Esophagus mucosa (tissue), 1 donor: ENCODE measurements at places on chromosomes 12 and 14.
A peak's percentile ranks its signal among the peaks of the same experiment; 100 is the strongest.

DNA sequence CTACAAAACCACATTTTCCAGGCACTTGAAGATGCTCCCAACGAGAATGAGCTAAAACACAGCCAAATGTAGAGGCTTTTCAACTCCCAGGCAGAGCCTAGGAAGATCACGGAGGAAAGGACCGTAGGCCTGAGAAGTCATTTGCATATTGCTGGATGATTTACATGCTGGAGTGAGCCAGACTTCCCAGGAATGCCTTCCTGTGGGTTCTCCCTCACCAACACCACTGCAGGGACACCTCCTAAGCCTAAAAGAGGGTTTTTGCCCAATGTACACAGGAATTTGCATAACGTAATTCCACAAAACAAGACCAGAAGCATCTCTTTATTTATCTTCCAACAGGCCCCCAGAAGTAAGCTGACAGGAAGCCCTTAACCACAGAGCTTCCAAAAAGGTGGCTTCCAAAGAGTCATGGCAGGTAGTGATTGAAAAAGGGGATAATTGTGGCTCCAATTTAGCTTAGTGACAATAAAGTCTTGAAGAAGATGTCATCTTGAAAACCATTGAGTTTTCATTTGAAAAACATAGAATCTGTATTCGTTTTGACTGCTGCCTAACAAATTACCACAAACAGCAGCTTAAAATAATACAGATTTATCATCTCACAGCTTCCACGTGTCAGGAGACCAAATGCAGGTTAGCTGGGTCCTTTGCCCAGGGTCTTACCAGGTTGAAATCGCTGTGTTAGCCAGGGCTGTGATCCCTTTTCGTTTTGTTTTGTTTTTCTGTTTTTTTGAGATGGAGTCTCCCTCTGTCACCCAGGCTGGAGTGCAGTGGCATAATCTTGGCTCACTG, 116.2 kb downstream of the EGLN3 start:
- ATAC-seq = no peak

GRCh38 chr12:80321653-80322052, 122.4 kb upstream of the PTPRQ start:
- ATAC-seq = peak; percentile 95

DNA sequence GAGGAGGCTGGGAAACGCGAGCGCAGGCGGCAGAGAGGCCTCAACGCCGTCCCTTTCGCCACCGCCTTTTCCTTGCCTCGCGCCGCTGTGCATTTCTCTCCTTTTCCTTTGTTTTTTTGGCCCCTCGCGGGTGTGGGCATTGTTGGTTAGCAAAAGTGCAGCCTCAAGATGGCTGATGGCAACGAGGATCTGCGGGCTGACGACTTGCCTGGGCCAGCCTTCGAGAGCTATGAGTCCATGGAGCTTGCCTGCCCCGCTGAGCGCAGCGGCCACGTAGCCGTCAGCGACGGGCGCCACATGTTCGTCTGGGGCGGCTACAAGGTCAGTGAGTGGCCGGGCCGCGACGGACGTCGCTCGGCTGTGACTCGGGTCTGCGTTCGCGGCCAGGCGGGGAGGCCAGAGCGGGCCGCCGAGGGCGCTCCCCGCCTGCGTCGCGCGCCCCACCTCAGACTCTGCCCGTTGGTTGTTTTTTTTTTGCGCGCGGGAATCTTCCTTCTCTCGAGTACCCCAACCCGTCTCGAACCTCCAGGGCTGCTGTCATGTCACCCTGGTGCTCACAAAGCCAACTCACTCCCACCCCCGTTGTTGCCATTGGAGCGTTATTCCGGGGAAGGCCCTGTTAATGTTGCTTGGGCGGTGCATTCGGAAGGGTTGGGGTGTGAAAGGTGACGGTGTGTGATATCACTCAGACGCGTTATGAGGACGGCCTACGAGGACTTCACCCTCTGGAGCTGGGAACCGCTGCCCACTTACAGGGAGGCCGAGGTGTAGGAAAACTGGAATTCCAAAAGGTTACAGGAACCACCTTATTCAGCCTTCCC, 558 bp downstream of the KLHDC2 start:
- peak; percentile 77 for ATAC-seq

DNA sequence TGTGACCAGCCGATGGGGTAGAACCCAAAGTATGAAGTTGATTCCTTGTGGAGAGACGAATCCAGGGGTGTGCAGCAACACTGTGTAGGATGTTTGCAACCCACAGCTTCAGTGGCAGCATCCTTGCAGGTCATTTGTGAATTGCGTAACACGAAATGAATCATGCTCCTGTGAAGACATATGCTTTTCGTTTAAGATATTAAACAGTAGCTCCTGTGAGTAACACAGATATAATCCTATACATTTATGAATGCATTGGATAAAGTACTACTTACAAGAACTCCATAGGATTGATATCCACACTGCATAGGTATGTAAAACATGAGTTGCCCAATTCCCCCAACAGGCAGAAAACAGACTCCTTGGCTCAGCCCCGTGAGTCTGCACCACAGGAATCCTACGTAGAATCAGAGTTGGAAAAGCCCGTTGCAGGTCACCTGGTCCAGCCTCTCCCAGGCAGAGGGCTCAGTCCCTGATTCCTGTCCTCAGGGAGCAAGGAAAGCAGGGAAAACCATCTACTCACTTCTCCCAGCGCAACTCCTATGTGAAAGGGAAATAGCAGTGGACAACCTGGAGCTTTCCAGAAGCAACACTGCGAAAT, 75.8 kb downstream of the GPATCH2L start:
- peak; percentile 80 for ATAC-seq

DNA sequence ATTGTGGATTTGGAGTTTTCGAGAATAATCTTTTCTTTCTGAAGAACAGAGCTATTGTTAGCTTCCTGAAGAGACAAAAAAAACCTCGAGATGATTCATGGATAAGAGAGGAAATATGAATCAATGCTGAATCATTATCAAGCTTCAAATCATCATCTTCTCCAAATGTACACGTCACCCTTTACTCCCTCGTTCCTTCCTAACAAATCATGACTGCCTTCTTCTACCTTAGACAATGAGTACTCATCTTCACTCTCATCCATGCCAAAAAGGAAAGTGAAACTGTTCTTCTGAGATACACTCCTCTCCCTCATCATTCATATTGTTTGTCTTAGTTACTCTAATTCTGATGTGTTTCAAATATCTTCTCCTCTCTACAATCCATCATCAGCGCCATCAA, 1115.8 kb upstream of the ATXN7L3B start:
- no peak for ATAC-seq

DNA sequence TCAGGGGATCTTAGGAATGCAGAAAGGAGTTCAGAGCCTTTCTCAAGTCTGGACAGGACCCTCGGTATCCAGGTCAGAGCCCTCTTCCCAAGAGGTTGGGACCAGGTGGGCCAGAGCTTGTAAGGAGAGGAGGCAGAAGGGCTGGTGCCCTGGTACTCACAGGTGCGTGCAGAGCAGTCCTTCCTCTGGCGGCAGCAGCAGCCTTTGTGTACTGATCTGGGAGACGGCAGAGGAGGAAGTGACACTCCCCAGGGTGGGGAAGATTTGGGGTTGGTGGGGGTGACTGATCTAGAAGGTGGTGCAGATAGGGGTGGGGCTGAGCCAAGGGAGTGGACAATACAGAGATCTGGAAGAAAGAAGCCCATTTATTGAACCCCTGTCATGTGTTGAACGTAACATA, at the start of gene ITGB7:
Gene ITGB7 (minus strand): TSS at position 210 of the 400 bp plus-strand sequence. CDS start 6,808 bp downstream, outside the sequence.
- peak; percentile 67 for ATAC-seq

GRCh38 chr12:53062011-53062961, 12.4 kb downstream of the TNS2 start:
- ATAC-seq = no peak

- no peak for ATAC-seq
These were observed 115.5 kb upstream of the FKBP4 start for GRCh38 chr12:2679068-2679815.

- no peak for ATAC-seq
These were observed 16.3 kb upstream of the ATP5F1B start for GRCh38 chr12:56661979-56662638.

DNA sequence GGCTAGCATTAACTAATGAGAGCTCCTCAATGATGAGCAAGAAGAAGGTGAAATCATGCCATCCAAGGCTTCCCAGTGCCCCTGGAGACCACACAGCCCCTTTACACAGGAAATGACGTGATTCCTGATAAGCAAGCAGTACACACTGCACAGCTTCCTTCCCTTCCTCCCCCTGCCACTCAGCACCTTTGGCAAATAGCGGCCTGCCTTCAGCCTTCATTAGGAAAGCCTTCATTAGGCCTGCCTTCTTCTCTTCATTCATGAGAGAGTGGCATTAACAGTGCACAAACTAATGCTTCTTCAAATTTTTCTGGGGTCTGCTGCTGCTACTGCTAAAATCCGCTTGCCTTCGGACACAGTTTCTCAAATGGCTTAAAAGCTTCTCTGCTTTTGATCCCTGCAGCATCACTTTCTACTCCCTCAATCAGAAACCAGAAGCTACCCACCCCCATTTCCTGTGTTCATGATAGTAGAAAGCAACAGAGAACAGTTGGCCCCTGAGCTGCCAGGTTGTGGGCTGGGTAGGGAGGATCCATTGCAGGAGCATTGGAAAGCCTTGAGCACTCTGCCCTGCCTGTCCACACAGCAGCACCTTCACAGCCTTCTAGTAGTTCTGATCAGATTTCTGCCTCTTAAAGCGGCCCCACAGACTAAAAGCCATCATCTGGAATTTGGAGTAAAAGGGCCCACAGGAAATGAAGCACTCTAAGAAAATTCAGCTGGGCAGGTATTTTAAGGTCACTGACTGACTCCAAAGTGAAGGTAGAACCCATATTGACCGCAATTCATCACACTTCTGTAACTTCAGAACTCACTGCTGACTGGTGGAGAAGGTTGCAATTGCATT, 103.8 kb upstream of the ETV6 start:
- no peak for ATAC-seq

DNA sequence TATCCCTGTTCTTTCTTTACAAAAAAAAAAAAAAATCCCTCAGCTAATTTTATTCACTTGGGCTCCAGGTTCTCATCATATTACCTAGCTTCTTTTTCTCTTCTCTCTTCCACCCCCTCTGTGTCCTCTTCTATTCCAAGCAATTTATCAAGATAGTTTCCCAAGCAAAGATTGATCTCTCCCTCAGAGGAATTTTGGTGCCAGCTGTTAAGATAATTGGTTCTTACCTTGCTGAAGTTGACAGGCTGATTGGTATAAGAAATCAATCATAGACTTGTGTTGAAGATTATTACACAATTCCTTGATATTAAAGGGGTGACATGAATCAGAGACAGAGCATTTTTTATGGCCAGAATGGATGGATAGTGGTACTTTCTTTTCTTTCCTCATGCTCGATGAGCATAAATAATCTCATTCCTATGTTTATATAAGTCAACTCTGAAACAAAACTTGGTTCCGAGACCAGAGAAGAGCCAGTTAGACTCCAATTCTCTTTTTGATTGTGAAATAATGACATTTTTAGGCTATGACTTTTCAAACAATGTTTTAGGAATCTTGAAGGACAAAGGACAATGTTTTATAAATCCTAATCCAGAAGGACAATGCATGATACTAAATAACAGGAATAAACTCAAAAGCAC, 264.1 kb upstream of the PRKD1 start:
- no peak for ATAC-seq

- ATAC-seq = no peak
These were observed 1244.0 kb downstream of the AACS start for GRCh38 chr12:126309278-126309677.

GRCh38 chr12:54650409-54650808, 2.2 kb upstream of the DCD start:
- no peak for ATAC-seq

GRCh38 chr12:111033281-111034082, 113.1 kb upstream of the MYL2 start:
- ATAC-seq = no peak

- no peak for ATAC-seq
These were observed 116.0 kb upstream of the PLXNC1 start for GRCh38 chr12:94032368-94032767.

DNA sequence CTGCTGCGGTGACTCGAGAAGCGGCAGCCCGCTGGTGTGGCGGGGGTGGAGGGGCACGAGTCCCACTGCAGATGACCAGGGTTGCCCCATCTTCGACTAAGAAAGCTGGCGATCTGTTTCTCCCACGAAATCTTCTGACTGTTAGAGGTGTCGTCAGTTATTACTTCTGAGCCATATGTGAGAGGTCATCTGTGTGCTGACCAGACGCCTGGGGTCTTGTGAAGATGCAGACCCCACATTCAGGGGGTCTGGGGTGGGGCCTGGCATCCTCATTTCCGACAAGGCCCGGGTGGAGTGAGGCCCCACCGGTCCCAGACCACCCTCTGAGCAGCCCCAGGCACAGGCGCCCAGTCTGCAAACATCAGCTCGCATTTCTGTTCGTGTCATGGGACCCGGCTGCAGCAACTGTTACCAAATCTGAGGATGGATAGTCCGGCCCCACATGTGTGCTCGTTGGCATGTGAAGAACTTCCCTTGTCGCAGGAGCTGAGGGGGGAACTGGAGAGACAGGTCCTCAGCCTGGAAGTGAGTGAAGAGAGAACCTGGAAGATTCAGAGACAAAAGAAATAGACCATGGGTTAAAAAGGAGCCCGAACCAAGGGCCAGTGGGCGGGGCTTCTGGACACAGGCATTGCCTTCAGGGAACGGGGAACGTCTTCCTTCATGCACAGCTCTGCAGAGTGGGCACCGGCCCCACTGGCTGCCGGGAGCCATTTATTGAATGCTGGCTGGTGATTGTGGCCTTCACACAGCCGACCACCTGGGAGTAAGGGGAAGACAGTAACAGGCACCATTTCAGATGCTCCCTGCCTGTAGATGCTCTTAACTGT, 135.2 kb downstream of the ADGRD1 start:
- ATAC-seq = no peak

DNA sequence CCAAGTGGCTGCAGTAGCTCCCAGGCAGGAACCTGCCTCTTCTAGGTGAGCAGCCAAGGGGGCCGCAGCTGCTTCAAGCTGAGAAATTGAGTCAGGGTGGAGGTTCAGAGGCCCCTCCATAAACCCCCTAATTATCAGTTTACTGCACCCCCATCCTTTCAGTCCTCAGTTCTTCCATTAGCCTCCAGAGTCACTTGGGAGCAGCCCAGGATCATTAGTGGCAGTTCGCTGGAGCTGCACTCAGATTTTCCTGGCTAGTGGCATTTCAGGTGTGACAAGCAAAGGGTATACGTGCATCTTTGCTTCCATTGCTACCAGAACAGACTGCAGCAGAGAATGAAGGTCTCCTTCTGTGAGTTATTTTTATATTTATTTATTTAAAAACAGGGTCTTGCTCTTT, 358.7 kb downstream of the FUT8 start:
- ATAC-seq = no peak

- no peak for ATAC-seq
These were observed 1.5 kb downstream of the TTC6 start for GRCh38 chr14:37596790-37597472.
